Heart left ventricle (tissue), 16 donors: ENCODE measurements at places on chromosomes 1 and 21. TPM values are rescaled to one million over a fixed set of nuclear protein-coding genes. Genes with fewer than 3 reads are reported as not detected.

DNA sequence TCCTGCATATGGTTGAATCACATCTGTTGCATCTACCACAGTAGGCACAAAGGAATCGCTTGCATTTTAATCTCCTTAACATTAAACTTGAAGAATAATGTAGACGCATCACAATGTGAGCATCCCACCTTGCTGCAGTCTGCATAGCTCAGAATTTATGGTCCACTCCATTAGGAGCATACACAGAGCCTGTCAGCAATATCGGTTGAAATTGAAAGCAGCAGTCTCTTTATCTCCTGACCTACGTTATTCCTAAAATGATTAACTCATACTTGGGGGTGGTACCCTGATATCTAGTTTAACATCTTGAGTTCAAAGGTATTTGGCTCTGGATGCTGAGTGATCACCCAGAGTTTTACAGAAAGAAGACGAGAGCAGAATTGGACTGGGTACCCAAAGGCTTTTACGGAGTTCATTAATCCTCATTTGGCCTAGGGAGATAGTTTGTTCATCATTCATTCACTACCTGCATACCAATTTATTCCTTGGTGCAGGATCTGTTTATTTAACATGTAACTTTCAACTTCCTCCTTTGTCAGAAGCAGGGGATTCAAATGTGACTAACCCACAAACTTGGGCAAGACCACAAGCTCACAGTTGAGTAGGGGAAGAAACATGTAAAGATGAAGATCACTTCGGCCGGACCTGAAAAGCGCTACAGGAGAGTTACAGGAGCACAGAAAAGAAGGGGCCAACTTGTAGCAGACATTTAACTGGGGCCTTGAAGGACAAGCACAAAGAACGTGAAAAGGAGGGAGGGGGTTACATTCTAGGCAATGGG, 187.9 kb downstream of the DAB1 start:
- DNase-seq: no peak

Gene RIPK4
- 0.07 TPM for total RNA-seq

DNA sequence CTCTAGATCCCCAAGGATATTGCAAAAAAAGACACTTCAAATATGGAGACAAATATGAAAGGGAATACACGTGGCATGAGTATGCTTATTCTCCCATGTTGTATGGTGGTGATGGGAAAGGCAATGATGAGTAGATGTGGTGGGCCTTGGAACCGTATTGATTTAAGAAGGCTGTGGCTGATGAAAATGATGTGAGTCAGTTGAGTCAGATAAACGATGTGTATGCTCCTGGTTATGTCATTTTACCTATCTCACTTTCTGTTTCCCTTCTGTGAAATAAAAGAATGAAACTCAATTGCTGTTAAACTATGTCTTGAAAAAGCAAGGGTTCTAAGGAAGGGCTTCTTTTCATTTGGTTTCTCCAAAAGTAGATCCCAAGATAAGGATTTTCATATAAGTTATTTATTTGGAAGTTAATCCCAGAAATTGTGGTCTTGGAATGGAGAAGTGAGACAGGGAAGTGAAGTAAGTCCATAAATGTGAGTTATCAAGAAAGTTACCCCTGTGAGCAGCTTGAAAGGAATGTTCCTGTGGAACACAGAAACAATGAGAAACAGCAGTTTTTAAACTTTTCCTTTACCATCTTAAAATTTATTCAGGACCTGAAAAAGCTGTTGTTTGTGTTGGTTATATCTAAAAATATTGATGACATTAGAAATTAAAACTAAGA, 292.0 kb downstream of the DUSP10 start:
- DNase-seq: no peak

Gene MIXL1
- total RNA-seq: not detected

Gene PLK3
- 4.5 TPM for total RNA-seq

Gene CMPK1
- total RNA-seq: 72.5 TPM

- DNase-seq: no peak
These were observed 16.0 kb downstream of the TYW3 start for GRCh38 chr1:74748960-74749359.

DNA sequence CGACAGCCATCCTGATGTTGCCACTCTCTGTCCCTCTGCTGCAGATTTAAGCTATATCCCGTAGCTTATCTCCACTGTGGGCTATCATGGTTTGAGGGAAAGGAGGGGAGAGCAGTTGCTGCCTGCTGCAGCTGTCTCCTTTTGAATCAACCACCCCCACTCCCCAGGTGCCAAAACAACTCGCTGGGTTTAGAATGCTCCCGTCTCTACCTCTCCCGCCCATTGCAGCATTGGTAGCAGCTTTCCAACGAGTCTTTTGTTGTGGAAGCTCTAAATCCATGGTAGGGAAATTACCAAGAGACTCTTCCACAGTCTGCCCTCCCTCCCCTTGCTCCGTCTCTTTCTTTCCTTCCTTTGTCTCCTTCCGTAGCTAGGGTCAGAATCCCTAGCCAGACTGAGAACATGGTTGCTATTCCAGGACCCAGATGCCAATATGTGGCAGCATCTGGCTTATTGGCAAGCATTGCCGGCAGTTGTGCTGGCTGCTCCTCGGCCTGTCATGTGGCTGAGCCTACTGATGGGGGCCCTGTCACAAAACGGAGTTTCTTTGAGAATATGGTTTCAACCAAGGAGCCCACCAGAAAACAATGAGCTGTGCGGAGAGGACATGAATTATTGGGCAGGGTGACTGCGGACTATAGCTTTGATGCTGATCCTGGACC, 230.7 kb downstream of the RPS6KC1 start:
- DNase-seq: no peak

GRCh38 chr1:190658907-190659306, 181.2 kb upstream of the BRINP3 start:
- DNase-seq: no peak

Gene RNU1-1
- total RNA-seq: 2,470 TPM

Gene LMOD1
- 10.0 TPM for total RNA-seq

DNA sequence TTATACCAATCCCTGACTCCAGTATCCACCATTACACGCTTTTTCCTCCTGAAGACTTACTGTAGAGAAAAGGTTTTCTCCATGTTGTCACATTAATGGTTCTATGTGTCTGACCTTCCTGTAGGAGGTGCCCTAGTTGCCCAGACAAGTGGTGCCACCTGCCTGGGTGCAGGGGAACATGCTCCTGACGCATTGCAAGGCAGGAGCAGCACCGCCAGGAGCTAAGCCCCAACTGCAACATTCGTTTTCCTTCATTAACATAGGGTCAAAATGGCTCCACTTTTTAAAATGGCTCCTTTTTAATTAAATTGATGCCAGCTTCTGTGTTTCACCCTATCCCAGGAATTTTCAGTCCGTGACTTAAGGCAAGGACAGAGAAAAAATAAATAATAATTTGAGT, 220.1 kb upstream of the SAMSN1 start:
- no peak for DNase-seq

- no peak for DNase-seq
These were observed 178.8 kb downstream of the FGGY start for GRCh38 chr1:59475737-59476136.

- no peak for DNase-seq
These were observed 51.2 kb upstream of the ADAM30 start for GRCh38 chr1:119947468-119947867.
